ENCODE measurements at places on chromosomes 3 and 15.
A peak's percentile ranks its signal among the peaks of the same experiment; 100 is the strongest.

DNA sequence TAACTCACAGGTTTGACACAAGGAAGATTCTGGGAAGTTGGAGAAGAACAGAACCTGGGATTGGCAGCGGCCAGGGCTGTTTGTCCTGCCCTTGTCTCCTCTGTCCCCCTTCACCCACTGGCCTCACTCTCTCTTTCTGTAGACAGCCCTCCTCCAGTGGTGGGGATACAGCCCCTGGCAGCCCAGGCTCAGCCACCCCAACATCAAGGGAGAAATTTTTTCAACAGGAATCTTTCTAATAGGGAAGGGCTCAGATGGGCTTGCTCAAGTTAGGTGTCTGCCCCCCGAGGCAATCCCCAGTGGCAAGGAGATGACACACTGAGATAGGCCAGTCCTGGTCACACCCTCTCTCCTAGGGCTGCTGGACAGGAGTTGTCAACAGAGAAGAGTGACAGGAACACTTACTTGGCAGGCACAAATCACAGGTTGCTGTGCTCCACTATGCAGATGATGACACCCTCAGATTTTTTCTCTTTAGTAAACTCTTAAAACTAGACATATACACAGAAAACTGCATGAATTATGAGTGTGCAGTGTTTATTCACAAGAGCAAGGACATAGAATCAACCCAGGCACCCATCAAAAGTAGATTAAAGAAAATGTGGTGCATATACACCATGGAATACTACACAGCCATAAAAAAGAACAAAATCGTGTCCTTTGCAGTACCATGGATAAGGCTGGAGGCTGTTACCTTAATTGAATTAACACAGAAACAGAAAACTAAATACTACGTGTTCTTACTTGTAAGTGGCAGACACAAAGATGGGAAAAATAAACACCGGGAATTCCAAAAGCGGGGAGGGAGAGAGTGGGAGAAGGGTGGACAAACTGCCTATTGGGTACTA is 36.3 kb downstream of the PLA2G4D start:
- no peak for DNase-seq

DNA sequence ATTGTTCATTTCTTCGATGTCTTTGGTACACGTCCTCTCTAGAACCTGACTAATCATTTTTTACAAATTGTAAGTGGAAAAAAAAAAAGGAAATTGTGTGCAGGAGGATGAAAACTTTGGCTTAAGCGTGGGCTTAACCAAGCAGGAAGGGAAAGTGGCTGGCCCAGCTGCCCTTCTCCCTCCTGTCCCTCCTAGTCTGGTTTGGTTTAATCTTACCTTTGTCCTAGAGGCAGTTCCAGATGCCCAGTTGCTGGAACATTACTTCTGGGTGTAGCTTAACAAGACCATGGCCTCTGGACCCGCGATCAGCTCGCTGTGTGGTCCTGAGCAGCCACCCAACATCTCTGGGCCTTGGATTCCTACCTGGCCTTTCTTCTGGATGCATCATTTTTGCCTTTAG is 15.4 kb downstream of the PAQR5 start:
- DNase-seq: no peak

- no peak for DNase-seq
Measured at GRCh38 chr15:79341396-79341795, 30.5 kb downstream of the TMED3 start.

DNA sequence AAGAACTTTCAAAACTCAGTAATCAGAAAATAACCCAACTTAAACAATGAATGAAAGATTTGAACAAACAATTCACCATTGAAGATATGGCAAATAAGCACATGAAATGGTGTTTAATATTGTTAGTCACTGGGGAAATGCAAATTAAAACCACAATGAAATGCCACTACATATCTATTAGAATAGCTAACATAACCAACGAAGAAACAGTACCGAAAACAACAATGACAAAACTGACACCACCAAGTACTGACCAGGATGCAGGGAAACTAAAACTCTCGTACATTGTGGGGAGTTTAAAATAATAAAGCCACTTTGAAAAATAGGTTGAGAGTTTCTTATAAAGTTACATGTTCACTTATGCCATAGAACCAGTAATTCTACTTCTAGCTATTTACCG is 69.1 kb downstream of the KBTBD8 start:
- DNase-seq: no peak

- DNase-seq: no peak
Measured at GRCh38 chr15:84821501-84822021, 4.4 kb downstream of the ALPK3 start.

- DNase-seq: no peak
Measured at GRCh38 chr3:197833930-197834715, 43.1 kb downstream of the LRCH3 start.

DNA sequence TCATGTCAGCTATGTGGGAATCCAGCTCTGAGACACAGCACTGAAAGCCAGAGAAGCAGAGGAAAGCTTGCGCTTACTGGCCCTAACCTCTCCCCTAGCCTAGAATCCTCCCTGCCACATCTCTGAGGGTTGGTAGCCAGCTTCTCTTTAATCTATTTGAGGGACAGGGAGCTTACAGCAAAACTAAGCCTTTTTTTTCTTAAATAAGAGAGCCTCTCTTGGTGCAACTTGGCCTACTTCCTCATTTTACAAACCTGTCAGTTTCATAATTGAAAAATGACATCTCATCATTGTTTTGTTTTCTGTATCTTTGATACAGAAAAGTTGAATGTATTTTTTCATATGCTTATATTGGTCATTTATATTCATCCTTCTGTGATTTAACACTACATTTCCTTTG is 193.9 kb downstream of the ZNF621 start:
- no peak for DNase-seq

- DNase-seq: no peak
Measured at GRCh38 chr3:66703501-66703900, 202.7 kb upstream of the LRIG1 start.

DNA sequence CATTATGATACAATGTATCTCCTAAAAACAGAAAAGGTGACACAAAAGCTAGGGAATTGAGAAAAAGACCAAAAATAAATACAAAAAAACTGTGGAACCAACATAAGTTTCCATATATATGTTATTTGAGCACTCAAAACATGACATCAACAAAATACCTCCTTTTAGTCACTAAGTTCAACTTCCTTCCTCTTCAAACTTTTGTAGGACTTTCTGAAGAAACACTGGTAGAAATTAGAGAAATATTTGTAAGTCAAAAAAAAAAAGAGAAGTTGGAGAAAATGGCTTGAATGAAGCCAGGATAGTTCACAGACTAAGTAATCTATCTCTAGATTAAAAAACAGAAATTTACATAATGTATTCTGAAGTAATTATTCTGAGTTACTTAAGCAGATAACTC is 208.4 kb upstream of the ALCAM start:
- no peak for DNase-seq

DNA sequence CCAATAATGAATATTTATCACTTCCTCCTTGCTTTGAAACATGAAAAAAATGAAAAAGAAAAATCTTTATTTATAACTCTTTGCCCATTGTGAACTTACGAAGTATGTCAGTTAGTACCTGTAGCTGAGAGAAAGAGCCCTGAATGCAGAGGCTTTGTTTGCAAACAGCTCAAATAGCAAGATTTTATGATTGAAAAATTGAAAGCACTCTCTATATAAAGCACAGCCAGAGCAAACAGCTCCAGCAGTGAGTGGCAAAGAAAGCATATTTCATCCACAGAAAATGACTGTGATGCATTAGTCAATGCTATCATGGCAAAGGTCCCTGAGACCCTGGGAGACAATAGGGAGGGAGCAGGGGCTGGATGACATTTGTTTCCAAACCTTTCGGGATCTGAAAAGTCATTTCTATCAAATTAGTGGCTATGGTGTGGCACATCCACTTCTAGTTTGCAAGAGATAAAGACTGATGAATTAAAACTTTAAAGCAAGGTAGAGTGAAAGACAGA is 576.1 kb downstream of the OTOL1 start:
- DNase-seq: no peak

DNA sequence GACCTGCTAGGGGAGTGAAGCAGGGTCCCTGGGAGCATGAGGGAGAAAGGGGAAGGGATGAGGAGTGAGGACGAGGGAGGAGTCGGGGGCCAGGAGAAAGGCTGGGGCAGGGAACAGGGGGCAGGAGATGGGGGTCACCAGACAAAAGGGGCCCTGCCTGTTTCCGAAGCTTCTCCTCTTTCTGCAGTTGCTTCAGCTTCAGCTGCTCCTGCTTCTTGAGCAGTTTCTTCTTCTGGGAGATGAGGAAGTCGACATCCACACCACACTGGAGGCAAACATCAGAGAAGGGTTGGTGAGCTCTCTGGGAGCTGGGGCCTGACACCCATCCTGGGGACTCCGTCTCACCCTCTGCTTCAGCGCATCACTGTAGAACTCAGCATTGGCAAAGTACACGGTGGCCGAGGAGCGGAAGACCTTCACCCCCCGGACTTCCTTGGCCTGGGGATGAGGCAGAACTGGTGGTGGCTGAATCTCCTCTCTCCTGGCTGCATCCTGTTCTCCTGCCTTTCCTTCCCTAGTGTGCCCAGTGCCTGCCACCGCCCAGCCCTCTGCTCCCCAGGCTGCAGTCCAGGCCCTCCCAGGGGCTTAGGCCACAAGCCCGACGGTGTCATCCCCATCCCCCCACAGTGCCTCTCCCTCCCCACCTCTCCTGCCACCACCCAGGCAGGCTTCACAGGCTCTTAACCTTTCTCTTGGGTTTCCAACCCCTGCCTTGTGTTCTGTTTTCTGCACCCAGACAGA is 6.8 kb downstream of the SLC26A6 start:
- no peak for DNase-seq

DNA sequence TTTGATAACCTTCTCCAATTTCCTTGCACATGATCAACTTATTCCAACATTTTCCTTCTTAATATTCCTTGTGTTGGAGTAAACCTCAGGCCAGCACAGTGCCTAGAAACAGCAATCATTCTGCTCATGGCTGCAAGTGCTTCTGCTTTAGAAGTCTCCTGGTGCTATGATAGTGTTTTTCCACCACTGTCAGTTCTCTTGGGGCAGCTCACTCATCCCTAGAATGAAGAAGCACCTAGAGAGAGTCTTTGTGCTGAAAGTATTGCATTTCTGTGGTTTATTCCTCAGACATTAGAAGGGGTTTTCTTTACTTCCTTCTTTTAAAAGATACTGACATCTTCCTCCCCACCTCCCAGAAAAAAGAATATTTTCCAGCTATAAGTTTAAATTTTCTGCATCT is 183.5 kb downstream of the RYR3 start:
- DNase-seq: no peak

- no peak for DNase-seq
Measured at GRCh38 chr3:183331498-183331897, 78.4 kb downstream of the B3GNT5 start.

DNA sequence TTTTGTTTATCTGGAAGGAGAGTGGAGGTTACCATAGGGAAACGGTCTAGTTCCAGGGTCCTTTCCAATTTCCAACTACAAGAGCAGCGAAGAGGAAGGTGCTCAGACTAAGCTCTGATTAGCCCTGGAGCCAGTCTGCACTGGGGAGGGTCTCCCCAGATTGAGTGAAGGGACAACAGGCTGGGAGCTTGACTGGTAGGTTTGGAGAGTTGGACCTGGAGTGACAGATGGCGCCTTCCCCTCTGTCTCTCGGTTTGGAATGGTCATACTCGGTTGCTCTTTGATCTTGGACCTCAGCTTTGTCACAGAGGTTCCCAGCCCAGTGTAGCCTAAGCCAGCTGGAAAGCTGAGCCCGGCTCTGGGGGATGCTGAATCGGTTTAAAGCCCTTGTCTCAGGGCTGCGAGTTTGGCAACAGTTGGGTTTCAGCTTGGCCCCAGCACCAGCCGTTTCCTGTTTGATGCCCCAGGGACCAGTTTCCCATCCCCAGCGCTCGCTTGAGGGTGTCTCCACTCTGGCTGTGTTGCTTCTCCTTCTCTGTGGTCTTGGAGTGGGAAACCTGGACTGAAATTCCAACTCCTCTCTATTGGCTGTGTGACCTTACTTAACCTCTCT is 53.1 kb upstream of the ULK4 start:
- no peak for DNase-seq

DNA sequence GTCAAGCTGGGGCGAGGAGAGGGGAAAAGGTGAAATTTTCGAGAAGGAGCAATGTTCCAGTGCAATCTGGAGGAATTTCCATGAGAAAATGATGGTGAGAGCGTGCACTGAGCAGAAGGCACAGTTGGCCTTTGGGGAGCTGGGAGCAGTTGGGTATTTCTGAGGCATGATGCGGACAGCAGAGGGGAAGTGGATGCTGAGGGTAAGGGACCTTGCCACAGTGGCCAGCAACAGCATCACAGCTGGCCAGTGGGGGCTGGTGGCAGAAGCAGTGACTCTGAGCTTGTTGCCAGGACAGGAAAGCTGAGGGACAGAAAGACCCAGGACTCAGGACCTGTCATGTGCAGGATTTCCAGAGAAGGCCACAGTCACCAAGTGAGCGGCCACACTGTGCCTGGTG is 98.9 kb downstream of the LSM3 start:
- no peak for DNase-seq

DNA sequence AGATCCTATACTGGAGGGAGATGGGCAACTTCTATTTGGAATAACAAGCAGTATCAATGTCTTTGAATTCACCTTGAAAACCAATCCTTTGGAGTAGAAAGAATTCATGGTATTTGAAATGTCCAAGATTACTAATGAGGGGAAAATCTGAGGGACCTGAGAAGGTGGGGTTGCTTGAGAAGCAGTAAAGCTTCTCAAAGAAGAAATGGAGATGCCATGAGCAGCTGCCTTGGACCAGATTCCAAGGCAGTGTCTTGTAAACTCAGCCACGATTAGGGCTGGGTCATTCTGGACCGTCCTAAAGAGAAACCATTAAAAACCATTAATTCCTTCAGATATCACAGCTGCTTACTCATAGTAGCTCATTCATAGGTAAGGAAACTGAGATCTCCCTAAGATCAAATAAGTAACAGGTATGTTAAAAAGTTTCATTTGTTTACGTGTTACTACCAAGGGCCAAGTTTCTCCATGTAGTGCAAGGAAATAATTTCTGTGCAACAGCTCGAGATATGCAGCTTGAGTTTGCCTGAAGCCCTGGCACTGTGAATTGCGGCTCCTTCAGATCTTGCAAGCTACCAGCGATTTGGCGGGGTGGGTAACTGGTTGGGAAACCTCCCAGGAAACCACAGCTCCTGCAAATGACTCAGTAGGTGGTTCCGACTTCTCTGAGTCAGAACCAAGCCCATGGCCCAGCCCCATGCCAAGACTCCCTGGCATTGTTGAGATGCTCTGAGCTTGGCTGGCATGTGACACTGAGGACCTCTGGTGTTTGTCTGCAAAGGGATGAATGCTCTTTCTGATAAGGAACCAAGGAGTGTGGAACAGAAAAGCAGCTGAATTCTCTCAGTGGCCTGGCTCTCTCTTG is 296.8 kb downstream of the RORA start:
- DNase-seq: peak; percentile 44

- DNase-seq: no peak
Measured at GRCh38 chr3:154275965-154276364, 48.3 kb downstream of the DHX36 start.

- no peak for DNase-seq
Measured at GRCh38 chr3:9225268-9225667, 24.2 kb downstream of the SRGAP3 start.

GRCh38 chr3:25960776-25961175 is 170.9 kb downstream of the OXSM start:
- no peak for DNase-seq

GRCh38 chr3:57234613-57235575 is 7.4 kb downstream of the APPL1 start:
- no peak for DNase-seq

Data from activated T-helper 1 cell treated with anti-CD3 and anti-CD28 coated beads, Interleukin-2, amount 50 U/mL, for 16 hours (primary cell).